ENCODE measurements at places on chromosomes 6 and 20.

DNA sequence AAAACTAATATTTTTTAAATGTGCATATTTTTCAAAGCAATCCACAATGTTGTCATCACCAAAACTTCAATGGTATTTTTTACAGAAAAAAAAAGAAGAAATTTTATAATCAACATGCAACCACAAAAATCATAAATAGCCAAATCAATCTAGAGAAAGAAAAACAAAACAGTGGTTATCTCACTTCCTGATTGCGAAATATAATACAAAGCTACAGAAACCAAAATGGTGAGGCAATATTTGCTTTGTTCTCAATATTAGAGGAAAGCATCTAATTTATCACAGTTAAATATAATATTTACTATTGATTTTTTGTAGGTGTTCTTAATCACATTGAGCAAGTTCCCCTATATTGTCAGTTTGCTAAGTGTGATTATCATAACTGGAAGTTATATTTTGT is 720.7 kb upstream of the ADGRB3 start:
- no peak for DNase-seq

DNA sequence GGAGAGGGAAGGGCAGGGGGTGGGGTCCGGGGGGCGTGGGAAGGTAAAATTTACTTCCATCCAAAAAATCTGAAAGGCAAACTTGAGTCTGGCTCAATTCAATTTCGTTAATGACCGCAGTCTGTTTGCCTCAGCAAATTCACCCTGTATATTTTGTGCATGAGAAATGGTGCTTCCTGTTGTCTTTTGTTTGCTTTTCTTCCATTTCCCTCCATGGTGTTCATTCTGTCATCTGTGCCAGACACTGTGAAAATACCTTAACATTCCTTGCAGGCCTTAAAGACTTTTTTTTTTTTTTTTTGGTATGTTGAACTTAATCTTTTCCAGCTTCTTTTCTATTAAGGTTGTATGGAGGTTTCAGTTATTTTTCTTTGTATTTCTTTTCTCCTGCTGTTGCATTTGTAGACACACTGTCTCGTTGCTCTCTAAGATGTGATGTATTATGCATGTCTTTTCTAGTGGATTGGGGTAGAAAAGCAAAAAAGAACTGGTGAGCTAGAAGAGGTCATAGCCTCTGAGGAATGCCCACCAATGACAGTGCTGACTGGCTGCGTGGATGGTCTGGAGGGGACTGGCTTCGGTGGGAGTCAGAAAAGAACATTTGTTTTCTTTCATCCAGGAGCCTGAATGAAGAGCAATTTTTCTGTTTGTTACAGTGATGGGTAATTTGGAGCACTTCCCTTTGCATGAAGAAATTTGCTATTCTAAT is 585.0 kb upstream of the MAP3K7 start:
- no peak for DNase-seq

DNA sequence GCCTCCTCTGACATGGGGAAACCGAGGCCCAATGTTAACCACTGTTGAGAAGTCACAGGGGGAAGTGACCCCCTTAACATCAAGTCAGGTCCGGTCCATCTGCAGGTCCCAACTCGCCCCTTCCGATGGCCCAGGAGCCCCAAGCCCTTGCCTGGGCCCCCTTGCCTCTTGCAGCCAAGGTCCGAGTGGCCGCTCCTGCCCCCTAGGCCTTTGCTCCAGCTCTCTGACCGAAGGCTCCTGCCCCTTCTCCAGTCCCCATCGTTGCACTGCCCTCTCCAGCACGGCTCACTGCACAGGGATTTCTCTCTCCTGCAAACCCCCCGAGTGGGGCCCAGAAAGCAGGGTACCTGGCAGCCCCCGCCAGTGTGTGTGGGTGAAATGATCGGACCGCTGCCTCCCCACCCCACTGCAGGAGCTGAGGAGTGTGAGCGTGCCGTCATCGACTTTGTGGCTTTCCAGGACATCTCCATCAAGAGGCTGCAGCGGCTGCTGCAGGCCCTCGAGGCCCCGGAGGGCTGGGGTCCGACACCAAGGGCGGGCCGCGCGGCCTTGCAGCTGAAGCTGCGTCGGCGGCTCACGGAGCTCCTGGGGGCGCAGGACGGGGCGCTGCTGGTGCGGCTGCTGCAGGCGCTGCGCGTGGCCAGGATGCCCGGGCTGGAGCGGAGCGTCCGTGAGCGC is 1.6 kb downstream of the TNFRSF6B start:
- DNase-seq, result no peak

- DNase-seq, result no peak
Observed at GRCh38 chr20:35277127-35277526, 795 bp downstream of the MMP24OS start.

DNA sequence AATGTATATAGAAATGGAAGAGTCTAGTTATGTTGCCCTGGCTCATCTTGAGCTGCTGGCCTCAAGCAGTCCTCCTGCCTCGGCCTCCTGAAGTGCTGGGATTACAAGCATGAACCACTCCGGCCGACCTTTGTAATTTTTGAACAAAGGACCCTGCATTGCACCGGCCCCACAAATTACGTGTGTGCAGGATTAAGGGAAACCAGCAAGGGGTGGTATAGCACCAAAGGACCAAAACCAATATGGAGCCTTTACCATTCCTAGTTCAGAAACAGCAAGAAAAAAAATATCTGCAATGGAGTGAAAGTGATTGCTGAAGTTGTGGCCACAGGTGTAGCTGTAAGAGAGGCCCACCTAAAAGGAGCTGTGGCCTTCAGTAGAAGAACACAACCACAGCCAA is 8.2 kb upstream of the TRERF1 start:
- DNase-seq, result no peak

DNA sequence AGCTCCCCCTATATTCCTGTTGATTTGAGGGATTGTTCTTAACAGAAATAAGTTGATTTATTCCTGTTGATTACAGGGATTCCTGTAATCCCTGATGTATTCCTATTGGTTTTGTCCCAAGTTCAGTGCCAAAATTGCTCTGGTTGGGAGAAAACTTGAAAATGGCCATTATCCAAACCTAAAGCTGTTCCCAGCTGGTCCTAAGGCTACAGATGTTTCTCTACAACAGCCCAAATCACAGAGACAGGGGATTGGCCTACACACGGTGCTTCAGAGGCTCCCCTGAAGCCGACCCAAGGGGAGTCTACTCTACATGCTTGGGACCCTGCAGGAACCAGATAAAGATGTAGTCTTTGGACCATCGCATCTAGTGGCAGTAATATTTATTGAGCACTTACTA is 99.0 kb upstream of the AKAP12 start:
- DNase-seq, result no peak

All from stimulated activated CD4-positive, alpha-beta T cell treated with anti-CD3 and anti-CD28 coated beads, TNF-alpha, amount 100 ng/mL, for 4 hours (primary cell).